Cardiac muscle cell (in vitro differentiated cells and primary cell): ENCODE measurements at places on chromosomes 1 and 21. TPM values are rescaled to one million over a fixed set of nuclear protein-coding genes. Genes with fewer than 3 reads are reported as not detected.

DNA sequence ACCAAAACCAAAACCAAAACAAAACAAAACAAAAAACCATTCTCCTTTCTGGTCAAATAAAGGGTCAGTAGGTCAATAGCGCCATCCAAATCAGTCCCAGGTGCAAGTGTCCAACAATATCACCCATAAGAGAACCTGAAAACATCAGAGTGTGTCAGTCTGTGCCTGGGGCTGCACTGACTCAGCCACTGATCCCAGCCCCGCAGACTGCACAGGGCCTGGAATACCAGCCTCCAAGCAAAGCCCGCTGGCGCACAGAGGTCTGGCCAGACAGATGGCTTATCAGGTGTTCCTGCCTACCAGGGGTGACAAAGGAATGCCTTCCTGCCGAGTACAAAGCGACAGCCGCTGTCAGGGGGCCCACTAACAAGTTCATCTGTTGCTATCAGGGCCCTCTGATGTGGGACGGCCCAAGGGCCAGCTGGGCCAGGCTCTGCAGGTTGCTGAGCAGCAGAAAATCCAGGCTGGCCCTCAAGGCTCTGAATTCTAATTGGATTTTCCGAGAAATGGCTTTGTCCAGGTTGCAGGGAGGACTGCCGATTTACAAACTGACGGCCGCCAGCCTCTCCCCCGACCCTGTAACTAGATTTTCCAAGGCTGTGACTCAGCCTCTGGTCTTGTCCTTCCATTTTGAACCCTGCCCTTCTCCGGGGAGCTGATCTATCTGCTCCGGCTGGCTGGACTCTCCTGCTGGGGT, 13.7 kb upstream of the TMEM51 start:
- no peak for DNase-seq

Gene SH2D1B
- total RNA-seq: 0.06 TPM in 1 of 2 replicates, not detected in the other

DNA sequence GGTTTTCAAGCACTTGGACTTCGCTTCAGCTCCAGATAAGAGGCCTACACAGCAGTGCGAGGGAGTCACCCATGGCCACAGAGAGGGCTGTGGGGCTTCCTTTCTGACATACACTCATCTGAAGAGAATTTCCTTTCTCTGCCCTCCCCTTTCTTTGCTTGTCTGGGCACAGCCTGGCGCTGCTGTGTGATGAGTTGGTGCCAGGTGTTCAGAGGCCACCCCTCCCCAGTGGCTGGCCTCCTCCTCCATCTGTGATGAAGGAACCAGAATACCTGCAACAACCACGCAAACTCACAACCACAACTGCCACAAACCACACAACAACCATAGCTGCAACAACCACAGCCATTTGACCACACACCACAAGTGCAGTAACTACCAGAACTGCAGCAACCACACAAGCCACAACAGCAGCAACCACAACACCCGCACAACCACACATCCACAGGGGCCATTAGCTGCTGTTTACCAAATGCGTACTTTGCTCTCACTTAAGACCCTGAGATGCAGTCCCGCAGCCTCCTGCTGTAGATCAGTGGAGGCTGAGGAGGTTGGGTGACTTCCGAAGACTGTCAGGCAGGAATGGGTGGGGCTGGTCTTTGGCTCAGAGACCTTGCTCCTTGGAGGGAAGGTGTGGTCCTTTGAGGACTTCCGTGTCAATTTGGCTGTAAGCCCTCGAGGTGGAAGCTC, 71.1 kb downstream of the IER5 start:
- peak; percentile 73 for DNase-seq

- no peak for DNase-seq
These were observed 737.2 kb upstream of the CHRM3 start for GRCh38 chr1:238649200-238649599.

Gene IQGAP3
- total RNA-seq: 4.2 and 31.8 TPM in 2 replicates

GRCh38 chr1:190429932-190430331, 47.7 kb downstream of the BRINP3 start:
- DNase-seq: no peak

Gene TAL1
- 0.04 and 0.30 TPM in 2 replicates for total RNA-seq

DNA sequence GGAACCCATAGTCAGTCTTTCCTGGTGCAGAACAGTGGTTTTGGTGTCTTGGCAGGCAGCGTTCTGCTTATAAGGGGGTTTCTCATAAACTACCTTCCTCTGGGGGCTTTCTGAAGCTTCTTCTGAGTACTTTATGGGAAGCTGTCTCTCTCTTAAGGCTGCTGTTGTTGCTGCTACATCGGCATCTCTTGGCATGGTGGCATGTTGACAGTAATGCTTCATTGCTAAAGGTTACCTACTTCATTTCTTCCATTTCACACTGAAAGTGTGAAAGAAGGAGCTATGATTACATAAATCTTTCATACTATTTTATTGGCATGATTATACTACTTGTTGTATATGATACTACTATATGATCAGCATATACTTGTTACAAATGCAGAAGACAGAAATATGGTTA, 6.3 kb upstream of the MAP10 start:
- no peak for DNase-seq

DNA sequence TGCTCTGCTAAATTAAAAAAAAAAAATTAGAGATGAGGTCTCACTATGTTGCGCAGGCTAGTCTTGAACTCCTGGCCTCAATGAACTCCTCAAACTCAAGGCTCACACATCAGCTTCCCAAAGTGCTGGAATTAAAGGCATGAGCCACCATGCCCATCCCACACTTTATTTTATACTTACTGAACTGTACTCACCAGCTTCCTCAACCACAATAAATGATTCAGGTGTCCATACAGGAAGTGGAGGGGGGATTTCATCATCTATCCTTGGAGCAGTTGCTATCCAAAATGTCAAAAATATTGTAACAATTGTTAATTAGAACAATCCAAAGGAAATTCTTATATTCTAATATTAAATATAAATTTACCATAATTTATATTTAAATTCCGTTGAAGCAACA, 22.4 kb upstream of the RSBN1 start:
- no peak for DNase-seq

- no peak for DNase-seq
These were observed 375.2 kb downstream of the KCNH1 start for GRCh38 chr1:210758761-210759160.

Gene PCSK9
- total RNA-seq: 1.3 TPM in 2 replicates

GRCh38 chr1:6959491-6959890, 174.2 kb downstream of the CAMTA1 start:
- DNase-seq: no peak

- DNase-seq: no peak
These were observed 6.9 kb upstream of the C4BPB start for GRCh38 chr1:207081806-207082205.
